NCI-H2107 (cell line): ENCODE measurements at places on chromosomes 16 and 17.

DNA sequence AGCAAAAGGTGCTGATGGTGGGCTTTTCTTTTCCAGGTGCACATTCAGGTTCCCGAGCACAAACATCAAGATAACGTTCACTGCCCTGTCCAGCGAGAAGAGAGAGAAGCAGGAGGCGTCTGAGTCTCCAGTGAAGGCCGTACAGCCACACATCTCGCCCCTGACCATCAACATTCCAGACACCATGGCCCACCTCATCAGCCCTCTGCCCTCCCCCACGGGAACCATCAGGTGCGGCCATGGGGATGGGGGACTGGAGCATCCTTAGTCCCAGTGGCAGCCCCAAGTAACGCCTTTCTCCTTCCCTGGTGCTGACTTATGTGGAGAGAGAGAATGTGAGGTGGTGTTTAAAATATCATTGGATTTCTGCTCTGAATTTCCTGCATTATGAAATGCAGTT is 43.8 kb downstream of the FOXK2 start:
- DNase-seq = no peak

GRCh38 chr17:69704935-69705334 is 290.4 kb downstream of the MAP2K6 start:
- no peak for DNase-seq

DNA sequence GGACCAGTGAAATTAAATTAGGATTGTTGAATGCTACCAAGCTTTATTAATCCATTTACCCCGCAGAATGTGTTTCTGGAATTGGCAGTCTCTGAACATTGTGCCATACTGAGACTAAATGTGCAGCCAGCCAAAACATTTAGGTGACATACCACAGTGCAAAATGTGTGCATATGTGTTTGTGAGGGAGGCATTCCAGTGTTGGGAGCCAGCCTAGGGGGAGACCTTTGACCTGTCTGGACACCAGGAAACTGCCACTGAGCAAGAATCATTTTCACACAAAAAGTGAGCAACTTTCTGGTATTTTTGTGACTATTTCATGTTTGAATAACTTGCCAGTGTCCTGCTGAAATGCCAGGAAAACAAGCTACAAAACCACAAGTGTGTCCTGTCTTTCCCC is 64.7 kb upstream of the SLC12A3 start:
- DNase-seq = no peak

DNA sequence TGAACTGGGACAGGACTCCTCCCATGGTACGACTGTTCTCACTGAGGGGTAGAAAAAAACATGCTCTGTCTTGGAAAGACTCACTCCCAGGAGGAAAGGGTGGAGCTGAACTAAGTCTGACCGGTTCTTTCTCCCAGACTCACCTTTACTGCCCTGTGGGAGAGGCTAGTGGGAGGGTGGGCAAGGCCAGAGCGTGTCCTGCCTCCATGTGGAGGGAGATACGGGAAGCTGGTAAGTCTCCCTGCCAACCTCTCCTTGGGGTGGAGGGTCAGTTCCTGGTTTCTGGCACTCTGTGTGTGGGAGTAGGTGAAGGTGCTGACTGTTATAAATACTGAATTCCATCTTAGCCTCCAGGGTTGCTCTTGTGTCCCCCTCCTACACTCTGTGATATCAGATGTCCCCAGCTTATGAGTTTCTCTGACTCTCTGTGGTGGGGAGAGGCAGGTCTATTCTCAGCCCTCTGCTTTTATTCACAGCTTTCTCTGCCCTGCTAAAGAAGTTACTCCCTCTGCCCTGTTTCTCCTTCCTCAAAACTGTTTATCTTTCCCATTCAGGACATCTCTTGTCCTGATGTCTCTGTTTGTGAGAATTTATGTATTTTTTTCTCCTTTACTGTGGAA is 26.9 kb upstream of the FAM20A start:
- no peak for DNase-seq

GRCh38 chr16:87695534-87695933 is 70.3 kb downstream of the KLHDC4 start:
- DNase-seq = no peak

DNA sequence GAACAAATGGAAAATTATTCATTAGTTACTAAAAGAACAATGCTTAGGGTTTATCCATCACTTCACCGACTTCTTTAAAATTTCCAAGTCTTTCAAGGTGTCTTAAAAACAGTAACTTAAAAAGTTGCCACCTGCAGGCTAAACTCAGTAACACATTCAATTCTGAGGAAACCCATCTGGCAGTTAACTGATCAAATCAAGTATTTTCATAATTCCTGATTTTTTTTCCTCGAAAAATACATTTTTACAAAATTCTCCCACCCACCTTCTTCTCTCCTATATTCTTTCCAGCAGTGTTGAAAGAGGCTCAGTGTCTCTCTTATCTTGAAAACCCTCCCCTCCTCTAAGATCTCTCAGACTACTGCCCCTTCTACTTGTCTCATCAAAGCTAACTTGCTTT is 29.9 kb downstream of the PARN start:
- DNase-seq = no peak

DNA sequence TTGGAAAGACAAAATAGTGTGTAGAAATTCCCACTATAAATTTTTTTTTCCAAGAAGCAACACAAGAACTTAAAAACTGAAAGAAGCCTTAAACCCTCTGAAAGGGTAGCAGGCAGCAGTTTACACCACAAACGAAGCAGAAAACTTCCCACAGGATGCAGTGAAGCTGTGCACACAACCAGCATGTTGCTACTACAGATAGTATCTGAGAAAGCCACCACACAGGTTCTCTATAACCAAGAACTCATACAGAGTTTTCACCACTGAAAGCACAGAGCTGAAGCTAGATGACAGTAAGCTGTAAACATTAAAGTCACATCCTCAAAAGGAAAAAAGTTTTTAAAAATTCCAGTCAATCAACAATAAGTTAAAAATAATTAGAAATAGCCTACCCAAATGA is 333.6 kb upstream of the MON1B start:
- DNase-seq = no peak

- DNase-seq = no peak
Observed at GRCh38 chr17:17538417-17539391, 42.5 kb upstream of the RASD1 start.

DNA sequence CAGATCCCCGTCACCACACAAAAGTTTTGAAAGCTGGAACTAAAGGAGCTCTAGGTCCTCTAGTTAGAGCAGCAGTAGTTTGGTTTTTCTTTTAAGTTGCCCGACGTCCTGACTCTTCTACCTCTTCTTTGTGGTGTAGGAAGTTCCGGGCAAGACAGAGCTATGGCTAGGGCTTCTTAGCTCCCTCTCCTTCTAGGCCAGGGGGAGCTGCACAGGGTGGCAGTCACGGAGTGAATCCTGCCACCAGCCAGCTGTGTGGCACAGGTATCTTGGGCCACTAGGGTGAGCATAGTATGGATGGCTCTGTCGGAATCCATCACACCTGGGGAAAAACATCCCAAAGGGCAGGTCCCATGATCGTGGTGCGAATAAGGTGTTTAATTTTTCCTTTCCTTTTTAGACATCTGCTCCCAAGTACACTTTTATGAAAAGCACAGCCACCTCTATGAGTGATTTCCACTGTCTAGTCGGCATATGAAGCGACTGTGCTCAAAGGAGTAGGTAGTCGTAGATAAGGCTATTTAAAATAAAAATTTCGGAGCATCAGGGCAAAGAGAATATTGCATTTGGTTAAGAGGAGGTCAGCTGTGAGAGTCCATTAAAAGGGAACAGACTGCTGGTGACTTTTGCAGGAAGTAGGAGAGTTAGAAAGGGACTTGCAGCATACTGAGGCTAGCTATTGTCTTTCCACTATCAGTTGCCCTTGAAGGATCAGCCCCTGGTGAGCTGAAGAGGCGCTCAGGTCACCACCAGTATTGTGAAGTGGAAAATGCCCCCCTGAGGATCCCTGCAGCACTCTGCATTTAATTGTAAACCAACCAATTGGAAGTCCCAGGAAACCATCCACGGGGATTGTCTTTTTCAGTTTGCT is 2.1 kb downstream of the PRKCA start:
- peak; percentile 40 for DNase-seq

- DNase-seq = no peak
Observed at GRCh38 chr16:65601781-65602180, 479.9 kb upstream of the CDH11 start.

- no peak for DNase-seq
Observed at GRCh38 chr16:57516773-57517172, 19.6 kb downstream of the CCDC102A start.

- DNase-seq = no peak
Observed at GRCh38 chr16:19923396-19923795, 38.7 kb upstream of the GPRC5B start.

- DNase-seq = no peak
Observed at GRCh38 chr16:89098767-89099430, 5.2 kb downstream of the ACSF3 start.

GRCh38 chr17:48755356-48755755 is 26.8 kb upstream of the HOXB13 start:
- no peak for DNase-seq

DNA sequence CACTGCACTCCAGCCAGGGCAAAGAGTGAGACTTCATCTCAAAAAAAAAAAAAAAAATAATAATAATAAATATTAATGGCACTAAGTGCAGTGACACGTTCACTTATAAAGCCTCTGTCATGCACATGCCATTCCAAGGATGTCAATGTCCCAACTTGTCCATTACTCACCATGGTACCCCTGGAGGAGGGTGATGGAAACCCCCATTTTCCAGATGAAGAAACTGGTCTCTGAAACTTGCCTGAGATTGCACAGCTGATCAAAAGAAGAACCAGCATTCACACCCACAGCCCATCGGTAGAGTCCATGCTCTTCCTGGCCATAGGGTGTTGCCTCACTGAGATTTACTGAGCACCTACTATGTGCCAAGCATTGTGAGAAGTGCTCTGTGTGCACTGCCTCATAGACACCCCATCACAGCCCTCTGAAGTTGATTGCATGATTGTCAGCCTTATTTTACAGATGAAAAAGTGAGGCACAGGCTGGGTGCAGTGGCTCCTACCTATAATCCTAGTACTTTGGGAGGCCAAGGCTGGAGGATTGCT is 123.7 kb downstream of the ABCC1 start:
- no peak for DNase-seq

GRCh38 chr16:77408607-77409006 is 26.2 kb downstream of the ADAMTS18 start:
- no peak for DNase-seq

DNA sequence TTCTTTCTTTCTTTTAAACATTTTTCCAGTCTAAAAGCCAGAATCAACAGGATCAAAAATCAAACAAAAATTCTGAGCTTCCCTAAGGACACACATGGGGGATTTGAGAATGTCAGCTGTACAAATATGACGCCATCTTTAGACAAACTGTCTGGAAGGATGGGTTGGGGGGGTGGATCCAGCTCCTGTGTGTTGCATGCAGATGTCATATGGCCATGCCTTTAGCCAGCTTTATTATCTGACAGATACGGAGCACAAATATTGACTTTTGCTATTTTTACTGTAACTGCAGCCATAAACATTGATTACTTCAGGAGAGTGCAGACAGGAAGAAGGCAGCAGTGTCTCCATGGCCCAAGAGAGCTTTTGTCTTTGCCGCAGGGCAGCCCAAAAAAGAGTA is 279.4 kb upstream of the ELAC2 start:
- DNase-seq = no peak

DNA sequence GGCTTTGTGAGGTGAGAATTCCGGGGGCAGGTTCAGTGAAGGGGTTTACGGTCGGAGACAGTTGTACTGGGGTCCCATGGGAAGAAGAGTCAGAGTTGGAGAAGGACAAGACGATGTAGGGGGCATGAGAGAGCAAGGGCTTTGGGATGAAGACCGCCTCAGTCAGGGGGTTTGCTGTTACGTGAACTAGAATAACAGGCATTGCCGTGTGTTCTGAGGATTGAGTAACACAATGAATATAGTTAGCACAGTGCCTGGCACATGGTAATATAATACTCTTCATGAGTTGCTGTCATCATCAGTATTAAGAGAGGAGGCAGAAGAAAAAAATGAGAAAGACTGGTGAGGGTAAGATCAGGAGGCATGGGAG is 577 bp downstream of the ZNF646 start:
- no peak for DNase-seq

- no peak for DNase-seq
Observed at GRCh38 chr16:88927010-88927409, 50.0 kb downstream of the CBFA2T3 start.

- no peak for DNase-seq
Observed at GRCh38 chr17:50003911-50004310, 8.9 kb upstream of the DLX3 start.
